Liver (tissue), 10 donors: ENCODE measurements at places on chromosomes 2 and 18.

GRCh38 chr2:65499216-65499615 is 66.8 kb upstream of the SPRED2 start:
- DNase-seq = no peak

GRCh38 chr2:130851624-130852382 is 15.1 kb downstream of the ARHGEF4 start:
- DNase-seq = no peak

DNA sequence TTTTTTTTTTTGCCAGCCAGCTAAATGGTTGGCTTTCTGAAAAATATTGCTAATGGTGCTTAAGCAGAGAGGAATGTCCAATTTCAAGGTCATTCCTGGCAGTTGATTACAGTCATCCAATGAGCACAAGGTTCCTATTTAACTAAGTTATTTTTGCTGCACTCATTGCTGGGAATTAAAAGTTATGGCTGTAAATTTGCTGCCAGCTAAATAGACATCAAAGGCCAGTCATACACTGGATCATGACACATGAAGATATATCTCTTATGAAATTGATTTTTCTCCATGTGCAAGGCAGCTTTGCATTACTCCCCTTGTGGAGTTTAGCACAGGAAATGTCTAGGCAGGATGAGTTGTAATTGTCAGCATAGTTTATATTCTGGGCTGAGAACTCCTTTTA is 1898.4 kb upstream of the CELF4 start:
- DNase-seq = no peak

- DNase-seq = no peak
Measured at GRCh38 chr2:230323385-230324106, 3.4 kb upstream of the SP140L start.

DNA sequence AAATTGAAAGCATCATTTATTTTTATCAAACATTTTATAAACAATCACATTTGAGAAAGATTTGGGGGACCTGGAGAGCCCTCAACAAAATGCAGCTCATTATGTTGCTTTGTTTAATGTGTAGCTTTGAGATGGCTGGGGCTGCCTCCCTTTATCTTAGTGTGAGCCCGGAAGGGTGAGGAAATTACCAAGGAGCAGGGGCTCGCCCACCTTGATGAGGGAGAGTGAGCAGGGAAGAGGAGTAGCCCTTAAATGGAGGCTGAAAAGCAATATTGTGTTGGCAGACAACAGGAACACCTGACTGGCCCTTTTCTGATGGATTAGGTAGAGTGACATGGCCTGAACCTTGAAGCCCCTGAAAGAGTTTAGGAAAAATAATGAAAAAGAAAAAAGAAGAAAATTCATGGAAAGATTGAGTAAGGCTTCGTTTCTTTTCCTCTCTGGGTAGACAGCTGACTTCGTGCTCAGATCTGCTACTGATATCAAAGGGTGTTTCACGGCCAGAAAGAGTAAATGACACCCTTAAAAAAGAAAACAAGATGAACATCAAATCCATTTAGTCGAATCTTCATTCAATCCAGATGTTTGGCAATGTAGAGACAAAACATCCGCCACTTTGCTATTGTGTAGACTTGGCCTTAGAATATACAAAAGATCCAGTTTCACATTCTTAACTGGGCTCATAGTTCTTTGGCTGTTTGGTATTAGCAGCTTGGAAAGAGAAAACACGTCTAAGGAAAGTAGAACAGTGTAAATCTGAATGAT is 206.5 kb upstream of the TCF4 start:
- DNase-seq = no peak

DNA sequence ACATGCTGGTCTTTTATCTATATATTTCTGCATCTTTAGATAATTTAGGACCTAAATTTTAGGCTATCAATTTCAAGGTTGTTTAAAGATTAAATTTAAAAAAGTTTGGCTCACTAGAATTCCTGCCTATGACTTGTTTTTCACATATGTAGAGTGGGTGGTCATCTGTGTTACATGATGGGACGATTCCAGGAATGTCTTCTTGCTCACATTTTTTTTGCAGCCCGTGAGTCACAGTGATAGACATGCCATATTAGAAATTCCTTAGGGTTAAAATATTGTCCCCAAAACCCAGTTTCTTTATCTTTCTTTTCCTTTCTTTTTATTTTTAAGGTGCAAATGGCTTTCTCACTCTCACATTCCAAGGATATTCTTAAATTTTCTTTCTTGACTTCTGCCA is 652.0 kb downstream of the PLCL1 start:
- no peak for DNase-seq

DNA sequence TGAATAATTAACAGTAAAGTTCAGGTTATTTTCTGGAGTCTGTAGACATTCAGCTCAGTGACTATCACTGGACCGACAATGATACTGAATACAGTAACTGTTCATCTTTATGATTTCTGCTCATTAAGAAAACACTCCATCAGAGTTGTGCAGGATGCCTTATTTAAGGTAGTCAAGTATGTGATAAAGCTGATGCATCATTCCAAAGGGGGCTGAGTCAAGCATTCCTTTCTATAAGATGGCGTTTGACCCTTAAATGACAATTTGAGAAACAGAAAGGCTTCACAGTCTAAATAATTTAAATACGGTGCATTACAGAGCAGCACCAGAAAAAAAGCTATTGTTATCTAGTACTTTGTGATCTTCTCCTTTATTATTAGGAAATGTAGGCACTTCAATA is 131.1 kb downstream of the CDH2 start:
- DNase-seq = no peak
